ENCODE measurements at places on chromosomes 2 and 18.

DNA sequence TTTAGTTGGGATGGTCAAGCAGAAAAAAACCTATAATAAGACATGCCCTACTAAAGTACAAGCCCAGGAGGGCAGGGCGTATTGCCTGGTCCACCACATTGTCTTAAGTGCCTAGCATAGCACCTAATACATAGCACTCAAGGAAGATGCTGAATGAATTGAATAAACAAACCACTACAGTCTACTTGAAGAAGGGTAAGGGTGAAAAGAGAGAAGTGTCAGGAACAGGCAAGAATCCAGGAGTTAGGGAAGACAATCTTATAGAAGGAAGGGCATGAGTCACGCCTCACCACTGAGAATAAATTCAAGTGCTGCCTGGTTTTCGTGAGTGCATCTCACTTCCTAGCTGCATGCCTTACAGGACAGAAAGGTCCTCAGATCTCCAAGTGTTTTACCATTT, 13.9 kb downstream of the SLC19A3 start:
- ATAC-seq, result no peak

- no peak for ATAC-seq
Measured at GRCh38 chr2:16674154-16674553, 8.5 kb upstream of the CYRIA start.

- ATAC-seq, result peak; percentile 31
Measured at GRCh38 chr18:10329101-10329500, 125.3 kb upstream of the APCDD1 start.

GRCh38 chr2:128024816-128025215, 3.0 kb downstream of the SAP130 start:
- ATAC-seq, result no peak

DNA sequence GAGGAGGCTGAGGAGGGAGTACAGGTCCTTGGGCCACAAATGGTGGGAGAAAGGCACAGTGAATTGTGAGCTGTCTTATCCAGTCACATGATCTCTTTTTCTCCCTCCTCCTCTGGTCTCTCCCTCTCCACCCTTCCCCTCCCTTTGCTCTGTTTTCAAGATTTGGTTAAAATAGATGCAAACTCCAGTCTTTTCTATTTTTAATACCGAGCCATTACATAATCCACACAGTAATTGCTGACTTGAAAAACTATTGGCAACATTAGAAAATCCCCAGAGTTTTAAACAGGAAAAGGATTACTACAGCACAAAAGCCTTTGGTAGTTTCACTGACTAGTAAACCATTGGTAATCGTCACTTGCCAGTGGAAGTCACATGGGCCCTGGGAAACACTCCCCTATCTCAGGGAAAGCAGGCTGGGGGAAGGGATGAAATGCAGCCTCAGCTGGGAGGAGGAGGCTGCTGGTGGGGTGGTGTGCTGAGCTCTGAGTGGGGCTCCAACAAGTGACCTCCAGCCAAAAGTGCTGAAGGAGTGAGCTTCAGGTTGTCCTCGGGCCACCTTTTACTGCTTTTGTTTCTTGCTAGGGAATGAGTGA, 57.4 kb upstream of the PCBP1 start:
- ATAC-seq, result peak; percentile 76

- ATAC-seq, result no peak
Measured at GRCh38 chr18:51563396-51563795, 365.9 kb upstream of the MEX3C start.

- no peak for ATAC-seq
Measured at GRCh38 chr2:223721746-223722145, 115.6 kb downstream of the AP1S3 start.

- ATAC-seq, result no peak
Measured at GRCh38 chr2:2834516-2835254, 503.6 kb upstream of the MYT1L start.

DNA sequence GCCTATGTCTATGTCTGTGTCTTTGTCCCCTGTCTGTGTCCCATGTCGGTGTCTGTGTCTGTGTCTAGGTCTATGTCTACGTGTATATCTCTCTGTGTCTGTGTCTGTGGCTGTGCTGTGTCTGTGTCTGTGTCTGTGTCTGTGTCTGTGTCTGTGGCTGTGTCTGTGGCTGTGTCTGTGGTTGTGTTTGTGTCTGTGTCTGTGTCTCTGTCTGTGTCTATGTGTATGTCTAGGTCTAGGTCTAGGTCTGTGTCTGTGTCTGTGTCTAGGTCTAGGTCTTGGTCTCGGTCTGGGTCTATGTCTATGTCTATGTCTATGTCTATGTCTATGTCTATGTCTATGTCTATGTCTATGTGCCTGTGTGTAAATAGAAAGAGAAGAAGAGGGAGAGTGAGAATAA, 11.9 kb downstream of the IL1R2 start:
- ATAC-seq, result no peak

DNA sequence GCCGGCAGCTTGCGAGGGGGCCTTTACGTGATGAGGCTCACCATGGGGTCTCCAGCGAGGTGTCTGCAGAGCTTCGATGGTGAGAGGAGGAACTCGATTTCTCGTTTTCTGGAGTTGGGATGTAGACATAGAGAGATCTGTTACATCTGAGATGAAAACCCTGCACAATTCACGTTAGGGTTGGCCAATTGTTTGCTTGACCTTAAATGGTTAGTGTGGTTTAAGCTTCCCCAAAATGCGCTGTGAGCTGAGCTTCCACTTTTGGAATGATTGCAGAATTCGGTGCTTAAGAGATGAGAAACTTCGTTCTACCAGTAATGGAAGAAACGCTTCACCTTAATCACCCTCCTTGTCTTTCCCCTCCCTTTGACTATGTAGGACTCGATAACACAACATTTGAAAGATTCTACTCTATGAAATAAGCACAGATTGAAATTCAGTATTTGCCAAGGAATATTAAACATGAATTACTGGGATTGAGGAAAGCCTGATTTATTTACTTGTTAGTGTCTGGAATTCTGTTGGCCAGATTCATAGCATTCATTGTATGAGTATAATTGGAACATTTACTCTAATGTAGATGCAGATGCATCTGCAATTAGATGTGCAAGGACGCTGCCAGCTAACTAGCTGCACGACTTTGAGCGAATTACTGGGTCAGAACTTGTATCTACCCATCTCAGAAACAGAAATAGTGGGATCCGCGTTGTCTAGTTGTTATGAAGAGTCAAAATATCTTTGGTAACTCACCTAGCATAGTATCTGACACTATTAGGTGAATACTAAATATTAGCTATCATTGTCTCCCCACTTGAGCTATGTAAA, 1.6 kb upstream of the KLF7 start:
- ATAC-seq, result no peak

DNA sequence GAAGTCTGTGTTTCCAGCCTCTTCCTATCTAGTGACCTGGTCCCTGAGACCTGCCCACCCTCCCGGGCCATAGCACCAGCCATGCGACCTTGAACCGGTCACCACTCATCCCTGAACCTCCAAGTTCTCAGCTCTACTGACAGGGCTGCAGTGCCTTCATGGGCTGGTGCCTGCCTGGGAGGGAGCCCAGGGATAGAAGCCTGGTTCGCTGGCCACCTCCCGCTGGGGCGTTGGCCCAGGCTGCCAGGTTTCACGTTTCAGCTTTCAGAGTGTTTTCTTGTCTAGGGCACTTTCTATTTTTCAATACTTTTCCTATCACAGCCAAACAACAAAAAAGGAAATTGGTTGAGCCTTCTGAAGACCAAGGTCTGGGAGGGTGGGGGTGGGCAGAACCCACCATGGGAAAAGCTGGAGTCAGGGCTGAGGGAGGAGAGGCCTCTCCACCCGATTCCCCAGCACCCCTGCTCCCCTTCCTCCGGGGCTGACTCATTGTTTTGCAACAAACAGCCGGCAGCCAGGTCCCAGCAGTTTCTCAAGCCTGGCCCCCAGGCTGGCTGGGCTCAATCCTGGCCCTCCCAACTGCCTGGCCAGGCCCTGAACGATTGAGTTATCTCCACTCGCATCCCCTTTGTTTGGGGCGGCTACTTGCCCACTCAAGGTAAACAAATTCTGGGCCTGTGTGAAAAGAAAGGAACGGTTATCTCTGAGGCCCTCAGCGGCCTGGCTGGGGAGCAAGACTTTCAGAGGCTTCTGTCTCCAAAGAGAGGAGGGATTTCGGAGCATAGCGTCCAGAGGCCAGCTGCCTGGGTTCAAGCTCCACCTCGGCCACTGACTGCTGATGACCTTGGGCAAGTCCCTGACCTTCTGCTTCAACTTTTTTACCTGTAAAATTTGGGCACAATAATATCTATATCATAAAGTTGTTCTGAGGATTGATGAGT, 47.5 kb downstream of the ZFP36L2 start:
- peak; percentile 71 for ATAC-seq

DNA sequence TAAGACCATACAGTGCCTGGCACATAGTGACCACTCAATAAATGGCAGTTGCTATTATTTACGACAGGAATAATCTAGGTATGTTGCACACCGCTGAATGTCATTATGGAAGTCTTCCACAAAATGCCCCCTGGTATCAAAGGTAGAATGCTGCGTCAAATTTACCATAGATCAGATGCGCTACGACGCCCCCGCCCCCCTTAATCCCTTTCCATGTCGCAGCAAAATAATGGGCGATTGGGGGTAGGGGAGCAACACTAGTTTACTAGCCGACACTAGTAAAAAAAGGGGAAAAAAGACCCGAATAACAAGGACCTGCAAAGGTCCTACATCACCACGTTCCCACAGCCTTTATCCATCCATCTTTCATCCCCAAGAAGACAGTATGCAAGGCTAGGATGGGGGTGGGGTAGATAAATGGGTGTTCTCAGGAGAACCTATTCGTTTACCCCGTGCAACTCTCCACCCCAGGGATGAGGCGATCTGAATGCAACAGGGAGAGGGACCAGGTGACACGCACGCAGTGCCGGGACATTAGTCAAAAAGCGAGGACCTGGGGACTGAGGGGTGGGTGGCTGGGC, 455 bp downstream of the PREPL start:
- peak; percentile 29 for ATAC-seq

DNA sequence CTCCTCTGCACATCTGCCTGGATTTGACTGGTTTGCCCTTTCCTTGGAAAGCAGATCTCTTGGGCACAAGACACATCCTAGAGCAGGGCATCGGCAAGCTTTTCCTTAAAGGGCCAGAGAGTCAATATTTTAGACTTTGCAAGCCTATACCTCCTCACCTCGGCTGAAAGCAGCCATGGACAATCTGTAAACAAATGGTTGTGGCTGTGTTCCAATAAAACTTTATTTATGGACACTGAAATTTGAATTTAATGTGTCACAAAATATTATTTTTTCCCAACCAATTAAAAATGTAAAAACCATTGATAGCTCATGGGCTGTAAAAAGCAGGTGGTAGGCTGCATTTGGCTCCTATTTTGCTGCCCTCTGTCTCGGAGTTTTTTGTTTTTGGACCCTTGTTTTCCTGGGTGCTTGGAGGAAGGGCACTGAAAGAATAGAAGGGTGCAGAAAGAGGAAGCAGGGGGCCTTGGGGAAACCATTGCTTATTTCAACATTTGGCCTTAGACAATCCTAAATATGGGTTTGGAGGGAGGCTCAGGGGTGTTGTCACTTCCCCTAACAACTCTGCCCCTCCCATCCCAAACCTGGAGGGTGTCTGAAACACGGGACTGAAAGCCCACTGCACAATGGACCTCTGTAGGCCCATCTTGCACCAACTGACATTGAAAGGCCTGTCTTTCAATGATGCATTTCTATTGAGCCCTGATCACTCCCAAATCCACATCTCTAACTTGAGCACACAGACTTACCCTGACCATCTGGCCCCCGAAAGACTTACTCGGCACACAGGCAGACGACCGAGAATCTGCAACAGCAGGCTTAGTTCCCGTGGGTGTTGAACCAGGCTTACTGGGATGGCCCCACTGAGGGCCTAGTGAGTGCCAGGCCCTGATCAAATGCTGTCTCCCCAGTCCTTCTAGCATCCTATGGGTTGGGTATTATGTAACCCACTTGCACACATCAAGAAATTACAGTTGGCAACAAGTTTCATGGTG, 7.1 kb upstream of the ZFP36L2 start:
- ATAC-seq, result no peak

- no peak for ATAC-seq
Measured at GRCh38 chr18:67924656-67925055, 408.1 kb upstream of the DSEL start.

DNA sequence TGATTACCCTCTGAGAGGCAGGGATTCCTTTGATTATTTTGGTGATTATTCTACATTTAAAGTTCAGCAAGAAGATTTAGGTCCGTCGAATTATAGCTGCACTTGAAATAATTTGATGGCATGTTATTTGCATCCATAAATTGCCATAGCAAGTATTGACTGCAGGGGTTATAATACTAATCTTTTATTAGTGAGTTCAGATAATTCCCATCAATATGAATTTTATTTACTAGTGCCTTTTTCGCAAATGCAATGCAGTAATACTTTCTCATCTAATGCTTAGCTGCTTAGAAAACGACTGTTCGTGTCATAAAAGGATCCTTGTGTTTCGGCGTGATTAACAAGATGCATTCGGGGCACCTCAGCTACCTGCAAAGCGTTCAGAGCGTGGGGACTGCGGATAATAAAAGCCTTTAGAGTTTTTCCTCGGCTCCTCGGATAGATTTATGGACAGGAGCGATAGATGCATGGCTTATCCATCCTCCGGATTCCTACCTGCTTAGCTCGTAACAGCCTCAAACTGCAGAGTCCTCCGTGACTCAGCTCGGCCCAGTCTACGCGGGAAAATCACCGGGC, 2.5 kb upstream of the GBX2 start:
- ATAC-seq, result no peak

DNA sequence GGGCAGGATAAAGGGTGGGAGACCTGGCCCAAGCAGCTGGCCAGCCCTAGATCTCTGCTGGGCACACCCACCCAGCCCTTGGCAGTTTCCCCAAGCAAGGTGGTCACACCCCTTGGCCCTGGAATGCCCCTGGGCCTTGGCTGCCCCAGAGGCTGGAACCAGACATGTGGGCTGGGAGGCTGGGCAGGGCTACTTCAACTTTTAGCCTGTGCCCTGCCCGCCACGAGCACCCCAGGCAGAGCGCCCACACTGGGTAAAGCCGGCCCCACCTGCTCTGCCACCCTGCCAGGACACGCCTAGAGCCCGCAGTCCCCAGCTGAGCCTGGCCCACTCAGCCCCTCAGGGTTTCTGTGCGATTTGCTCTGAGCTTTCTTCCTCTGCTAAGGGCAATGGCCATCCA, 119.7 kb upstream of the SMAD2 start:
- ATAC-seq, result peak; percentile 90

GRCh38 chr18:5455674-5456073, 88.1 kb downstream of the EPB41L3 start:
- no peak for ATAC-seq
